H54 (cell line): ENCODE measurements at places on chromosomes 5 and 9.

- DNase-seq: no peak
Observed at GRCh38 chr9:15280647-15281046, 26.4 kb downstream of the TTC39B start.

GRCh38 chr5:168660691-168661090, 81.5 kb upstream of the PANK3 start:
- no peak for DNase-seq

- no peak for DNase-seq
Observed at GRCh38 chr9:129140397-129141065, 29.3 kb downstream of the PTPA start.

DNA sequence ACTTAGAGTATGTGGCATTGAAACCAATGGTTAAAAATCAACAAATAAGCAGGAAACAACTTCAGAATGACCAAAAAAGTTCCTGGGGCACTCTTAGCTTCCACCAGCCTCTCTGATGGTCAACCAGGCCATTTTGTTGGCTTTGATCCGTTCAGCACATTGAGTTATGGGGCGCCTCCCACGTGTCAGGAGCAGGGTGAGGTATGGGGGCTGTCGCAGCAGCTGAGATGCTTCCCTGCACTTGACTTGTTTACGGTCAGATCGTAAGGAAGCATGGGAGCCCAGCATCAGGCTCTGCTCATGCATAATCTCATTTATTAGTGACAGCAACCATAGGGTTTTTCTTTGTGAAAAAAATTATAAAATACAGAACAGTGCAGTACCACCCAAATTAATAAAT, 16.7 kb downstream of the SYK start:
- no peak for DNase-seq

DNA sequence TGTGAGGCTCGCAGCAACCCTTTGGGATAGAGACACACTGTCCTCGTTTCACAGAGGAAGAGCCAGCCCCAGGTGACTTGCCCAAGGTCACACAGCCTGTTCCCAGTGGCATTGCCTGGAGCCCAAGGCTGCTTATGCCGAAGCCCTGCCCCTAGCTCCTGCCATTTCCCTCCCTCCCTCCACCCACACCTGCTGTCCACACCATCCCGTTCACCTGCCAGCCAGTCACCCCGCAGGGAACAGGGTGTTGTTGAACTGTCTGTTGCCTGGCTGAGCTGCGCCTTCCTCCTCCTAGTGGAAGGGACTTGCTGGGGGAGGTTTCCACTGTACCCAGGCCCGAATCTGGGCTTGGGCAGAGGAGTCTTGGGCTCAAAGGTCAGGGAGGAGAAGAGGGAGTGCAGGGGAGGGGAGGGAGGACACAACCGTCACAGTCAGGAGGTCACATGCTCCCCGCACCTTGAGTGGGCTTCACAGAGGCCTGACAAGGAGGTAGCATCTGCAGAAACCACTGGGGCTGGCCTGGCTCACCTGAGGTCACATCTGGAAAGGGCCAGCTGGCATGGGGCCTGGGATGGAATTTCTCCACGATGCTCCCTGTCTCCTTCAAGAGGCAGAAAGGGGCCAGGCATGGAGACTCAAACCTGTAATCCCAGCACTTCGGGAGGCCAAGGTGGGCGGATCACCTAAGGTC, 6.3 kb downstream of the TTC16 start:
- no peak for DNase-seq

GRCh38 chr9:32811246-32811645, 27.9 kb downstream of the TMEM215 start:
- DNase-seq: no peak

DNA sequence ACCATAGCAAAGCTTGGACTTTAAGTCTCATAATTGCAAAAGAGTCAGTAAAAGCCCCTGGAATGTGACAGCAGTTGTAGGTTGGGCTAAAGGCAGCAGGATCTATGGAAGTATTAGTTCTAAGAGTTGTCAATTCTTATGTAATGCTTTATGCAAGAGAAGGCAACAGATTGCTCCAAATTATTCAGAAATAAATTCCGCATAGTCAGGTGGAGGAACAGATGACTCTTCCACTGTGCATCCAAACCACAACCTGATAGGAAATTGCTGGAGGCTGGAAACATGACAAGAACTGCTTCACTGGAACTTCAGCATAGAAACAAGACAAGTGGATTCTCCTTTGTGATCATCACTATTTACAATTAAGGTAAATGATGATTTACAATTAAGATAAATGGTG, 101.0 kb downstream of the STARD4 start:
- DNase-seq: no peak

DNA sequence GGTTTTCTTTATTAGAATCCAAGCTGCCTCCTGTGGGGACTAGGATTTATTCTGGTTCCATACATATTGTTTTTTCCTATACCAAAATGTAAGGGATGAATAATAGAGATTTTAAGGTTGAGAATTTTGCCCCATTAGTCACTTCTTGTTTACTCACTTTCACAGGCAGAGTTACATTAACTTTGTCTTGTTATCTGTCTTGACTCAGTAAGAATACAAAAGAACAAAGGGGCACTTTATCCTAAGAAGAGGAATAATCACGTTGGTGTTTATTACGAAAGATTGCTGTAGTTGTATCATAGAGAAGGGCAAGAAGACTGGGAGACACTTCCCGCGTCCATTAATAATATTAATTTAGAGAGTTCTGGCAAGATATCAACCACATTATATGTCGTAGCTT, 599.7 kb upstream of the FTMT start:
- DNase-seq: peak; percentile 2

- no peak for DNase-seq
Observed at GRCh38 chr9:134410071-134410834, 84.0 kb downstream of the RXRA start.

- peak; percentile 9 for DNase-seq
Observed at GRCh38 chr5:61449804-61450492, 117.9 kb downstream of the ZSWIM6 start.
